CD4-positive, alpha-beta T cell treated with Interleukin-6 at 100 ng/mL for 8 hours (primary cell): ENCODE measurements at places on chromosomes 13 and 19.

DNA sequence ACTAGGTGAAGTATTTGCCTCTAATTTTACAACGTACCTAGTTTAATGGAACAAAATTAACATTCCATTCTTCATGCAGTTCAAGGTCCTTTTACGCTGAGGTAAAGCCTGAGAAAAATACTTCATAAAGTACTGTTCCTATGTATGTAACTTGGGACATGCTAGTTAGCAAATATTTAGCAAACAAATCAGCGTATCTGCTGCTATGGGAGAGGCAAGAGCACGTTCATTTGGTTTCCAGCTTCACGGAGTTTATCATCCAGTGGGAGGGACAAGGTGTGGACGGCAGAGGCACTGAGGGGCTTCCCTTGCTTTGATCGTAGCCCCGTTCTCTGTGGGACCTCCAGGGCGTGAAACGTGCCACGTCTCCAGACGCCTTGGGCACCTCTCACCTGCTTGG, 248.8 kb downstream of the IRS2 start:
- DNase-seq, result no peak

DNA sequence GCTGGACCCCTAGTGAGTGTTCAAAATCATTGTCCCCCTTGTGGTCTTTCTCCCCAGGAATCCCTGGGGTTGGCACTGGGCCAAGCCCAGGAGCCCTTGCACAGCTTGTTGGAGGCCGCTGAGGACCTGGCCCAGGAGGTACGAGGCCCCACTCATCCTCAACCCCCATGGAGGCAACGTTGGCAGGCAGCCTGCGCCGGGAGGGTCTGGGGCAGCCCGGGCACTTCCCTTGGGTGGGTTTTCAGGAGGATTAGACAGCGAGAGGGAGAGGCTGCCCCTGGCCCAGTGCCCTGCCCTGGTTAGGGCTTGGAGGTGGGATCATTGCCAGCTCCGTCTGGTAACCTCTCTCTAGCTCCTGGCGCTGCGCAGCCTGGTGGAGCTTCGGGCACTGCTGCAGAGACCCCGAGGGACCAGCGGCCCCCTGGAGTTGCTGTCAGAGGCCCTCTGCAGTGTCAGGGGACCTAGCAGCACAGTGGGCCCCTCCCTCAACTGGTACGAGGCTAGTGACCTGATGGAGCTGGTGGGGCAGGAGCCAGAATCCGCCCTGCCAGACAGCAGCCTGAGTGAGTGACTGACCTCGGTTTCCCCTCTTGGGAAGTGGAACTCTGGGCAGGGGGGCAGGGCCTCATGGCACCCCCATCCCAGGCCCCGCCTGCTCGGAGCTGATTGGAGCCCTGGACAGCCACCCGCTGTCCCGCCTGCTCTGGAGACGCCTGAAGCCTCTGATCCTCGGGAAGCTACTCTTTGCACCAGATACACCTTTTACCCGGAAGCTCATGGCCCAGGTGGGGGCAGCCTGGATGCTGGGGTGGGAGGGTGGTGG, 3.0 kb downstream of the ABCA7 start:
- DNase-seq, result no peak

DNA sequence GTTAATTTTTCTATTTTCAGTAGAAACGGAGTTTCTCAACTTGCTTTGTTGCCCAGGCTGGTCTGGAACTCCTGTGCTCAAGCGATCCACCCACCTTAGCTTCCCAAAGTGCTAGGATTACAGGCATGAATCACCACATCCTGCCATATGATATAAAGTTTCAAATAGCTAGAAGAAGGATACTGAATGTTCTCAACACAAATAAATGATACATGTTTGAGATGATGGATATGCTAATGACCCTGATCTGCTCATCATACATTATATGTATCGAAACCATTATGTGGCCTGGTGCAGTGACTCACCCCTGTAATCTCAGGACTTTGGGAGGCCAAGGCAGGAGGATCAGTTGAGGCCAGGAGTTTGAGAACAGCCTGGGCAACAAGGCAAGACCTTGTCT, 11.5 kb downstream of the CIB3 start:
- DNase-seq, result no peak

DNA sequence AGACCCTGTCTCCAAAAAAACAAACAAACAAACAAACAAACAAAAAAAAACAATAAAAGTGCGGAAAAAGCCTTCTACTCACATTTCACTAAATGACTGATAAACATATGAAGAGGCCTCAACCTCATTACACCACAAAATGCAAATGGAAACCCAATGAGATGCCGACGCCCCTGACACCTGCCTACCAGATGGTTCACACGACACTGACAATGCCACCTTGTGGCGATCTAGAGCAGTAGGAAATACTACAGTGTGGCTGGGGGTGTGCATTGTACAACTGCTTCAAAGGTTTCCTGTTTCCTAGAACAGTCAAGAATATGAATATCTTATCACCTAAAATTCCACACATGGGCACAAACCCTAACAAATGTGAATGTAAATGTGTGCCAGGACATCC, 14.0 kb downstream of the SCGB2B2 start:
- DNase-seq, result peak; percentile 54

- DNase-seq, result no peak
Measured at GRCh38 chr13:32707471-32707870, 121.2 kb downstream of the PDS5B start.

GRCh38 chr19:31232180-31232579, 117.1 kb downstream of the TSHZ3 start:
- DNase-seq, result no peak

DNA sequence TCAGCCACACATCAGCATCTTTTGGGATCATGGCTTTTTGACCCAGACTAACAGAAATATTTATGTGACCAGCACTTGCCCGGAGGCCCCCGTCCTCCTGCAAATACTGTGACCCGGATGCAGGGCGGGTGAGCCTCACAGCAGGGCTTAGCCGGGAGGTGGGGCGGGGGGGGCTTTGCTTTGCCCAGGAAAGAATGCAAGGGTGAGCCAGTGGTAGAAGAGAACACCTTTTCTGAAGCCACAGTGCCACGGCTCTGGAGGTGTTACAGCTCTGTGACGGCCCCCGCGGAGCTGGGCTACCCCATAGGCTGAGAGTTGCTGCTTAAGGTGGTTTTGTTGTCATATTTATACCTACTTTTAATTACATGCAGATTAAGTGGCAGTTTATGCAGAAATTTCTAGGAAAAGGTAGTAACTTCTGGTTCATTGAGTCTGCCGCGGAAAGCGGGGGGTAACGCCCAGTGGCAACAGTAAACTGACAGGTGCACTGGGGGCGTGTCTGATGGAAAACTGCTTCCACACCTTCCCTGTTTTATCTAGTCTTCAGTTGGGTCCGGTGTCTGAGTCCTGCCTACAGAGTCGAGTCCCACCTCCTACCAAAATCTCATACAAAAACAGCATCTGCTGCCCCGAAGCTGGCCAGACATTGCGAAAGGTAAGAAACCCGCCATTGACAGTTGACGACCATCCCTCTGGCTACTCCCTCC, 187.9 kb downstream of the TEX29 start:
- DNase-seq, result no peak

GRCh38 chr13:37209621-37210580, 104.4 kb upstream of the CSNK1A1L start:
- DNase-seq, result no peak

- no peak for DNase-seq
Measured at GRCh38 chr13:87089391-87089790, 581.8 kb upstream of the SLITRK5 start.

DNA sequence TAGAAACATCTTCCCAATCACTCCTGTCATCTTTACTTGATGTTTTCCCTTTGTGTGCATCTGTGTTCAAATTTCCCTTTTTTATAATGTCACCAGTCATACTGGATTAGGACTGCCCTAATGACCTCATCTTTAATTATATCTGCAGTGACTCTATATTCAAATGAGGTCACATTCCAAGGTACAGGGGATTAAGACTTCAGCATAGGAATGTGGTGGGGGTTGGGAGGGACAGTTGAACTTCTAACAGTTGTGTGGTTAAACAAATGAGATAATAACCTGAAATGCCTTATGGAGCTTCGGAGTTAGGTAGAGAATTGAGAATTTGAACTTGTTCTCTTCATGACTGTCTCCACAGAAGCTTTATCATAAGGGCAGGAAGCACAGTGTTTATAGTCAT, 23.0 kb downstream of the PAN3 start:
- DNase-seq, result no peak

GRCh38 chr19:39828654-39829032, 5.3 kb downstream of the DYRK1B start:
- DNase-seq, result no peak

DNA sequence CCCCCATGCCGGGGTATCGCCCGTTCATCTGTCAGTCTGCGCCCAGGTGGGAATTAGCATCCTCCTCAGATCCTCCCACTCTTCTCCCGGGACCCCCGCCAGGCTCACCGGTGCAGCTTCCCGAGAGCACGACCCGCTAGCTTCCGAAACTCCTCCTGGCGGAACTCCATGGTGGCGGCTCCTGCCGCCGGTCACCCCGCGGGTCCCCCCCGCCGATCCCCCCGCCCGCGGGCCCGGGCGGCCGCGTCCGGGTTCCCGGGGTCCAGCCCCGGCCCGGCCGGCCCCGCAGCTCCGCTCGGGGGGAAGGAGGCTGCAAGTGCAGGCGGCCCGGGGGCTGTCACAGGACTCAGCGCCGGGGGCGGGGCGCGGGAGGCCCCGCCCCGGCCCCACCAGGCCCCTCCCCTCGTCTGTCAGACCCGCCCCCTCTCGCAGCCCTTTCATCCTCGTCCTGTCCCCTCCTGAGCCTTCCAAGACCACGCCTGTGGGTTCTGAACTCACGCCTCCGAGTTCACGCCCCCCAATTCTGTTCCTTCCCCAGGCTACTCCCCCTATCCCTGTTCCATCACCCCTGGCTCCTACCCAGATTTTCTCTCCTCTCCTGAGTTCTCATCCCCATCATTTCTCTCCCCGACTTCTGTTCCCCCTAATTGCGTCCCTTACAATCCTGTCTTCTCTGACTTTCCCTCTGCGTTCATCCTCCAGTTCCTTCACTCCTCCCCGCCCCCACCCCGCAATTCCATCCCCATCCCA, at the start of gene SLC17A7:
Gene SLC17A7 (minus strand): TSS at position 318 of the 750 bp plus-strand sequence. CDS start 148 bp downstream, at position 170.
- peak; percentile 8 for DNase-seq
